Stimulated activated CD4-positive, alpha-beta T cell treated with anti-CD3 and anti-CD28 coated beads, Interleukin-1b, Interleukin-23, amount 100 ng/mL, for 48 hours (primary cell): ENCODE measurements at places on chromosomes 5 and 9.

DNA sequence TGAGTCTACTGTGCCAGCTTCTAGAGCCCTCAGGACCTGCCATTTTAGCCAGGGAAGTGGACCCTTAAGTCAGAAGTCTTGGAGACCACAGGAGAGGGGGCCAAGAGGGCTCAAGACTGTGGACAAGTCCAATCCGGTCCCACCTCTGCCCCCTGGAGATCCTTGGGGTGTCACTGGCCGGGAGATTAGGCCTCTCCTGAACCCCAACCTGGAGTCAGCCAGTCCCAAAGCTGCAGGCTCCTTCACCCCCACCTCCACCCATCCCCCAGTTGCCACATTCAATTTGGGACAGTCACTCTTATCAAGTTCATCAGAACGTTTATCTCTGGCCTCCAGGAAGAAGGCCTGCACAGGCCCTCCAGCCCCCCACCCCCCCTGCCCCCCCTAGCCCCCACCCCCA lies 290 bp downstream of the SLC23A1 start:
- no peak for DNase-seq

- DNase-seq, result no peak
Measured at GRCh38 chr9:108001237-108001636, 511.7 kb upstream of the KLF4 start.

GRCh38 chr9:128881884-128882676 lies at the start of the genes KYAT1 and LRRC8A:
TSS of gene KYAT1 (minus strand) at chr9:128881950. CDS start at chr9:128845405, 36,545 bp downstream.
TSS of gene LRRC8A (plus strand) at chr9:128882133. CDS start at chr9:128907165, 25,032 bp downstream.
- peak; percentile 98 for DNase-seq

DNA sequence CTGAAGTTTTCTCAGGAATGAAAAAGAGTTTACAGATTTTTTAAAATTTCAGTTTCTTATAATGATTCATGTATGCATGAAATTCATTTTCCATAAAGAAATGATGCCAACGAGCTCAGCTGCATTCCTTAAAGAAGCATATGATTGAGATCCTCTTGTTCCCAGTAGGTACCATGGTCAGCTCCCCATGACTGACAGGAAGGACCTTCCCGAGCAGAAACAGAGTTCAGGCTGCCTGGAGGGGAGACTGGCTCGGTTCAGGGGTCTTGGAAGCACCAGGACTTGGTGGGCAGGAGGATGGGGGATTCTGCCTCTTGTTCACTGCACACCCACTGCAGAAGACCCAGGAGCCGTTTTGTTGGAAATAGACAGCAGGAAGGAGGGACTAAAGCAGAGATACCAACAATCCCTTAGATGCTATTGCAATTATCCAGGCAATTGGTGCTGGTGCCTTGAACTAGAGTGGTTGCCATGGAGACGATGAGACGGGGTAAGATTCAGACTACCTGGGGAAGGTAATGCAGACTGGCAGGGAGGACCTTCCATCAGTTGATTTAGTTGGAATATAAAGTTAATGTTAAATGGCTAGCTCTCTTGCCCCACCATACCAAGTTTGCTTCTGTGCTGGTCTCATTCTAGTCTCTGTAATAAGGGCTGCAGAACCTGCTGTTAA lies 447.8 kb downstream of the MTRR start:
- DNase-seq, result no peak

- no peak for DNase-seq
Measured at GRCh38 chr5:15383469-15383868, 116.5 kb upstream of the FBXL7 start.

DNA sequence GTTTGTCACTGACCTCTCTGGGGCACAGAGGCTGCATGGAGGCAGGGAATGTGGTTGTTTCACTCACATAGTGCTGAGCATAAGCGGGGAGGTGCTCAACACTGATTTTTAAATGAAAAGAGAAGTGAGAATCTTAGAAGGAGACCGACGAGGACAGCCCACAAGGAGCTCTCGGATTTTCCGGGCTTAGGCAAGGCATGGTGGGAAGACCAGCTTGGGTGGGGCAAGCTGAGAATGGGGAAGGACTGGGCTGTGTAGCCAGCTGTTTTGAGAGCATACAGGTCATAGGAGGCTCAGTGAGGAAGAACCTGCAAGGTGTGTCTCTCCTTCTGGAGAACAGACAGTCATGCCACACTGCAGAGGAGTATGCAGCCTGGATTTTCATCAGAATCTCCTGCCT lies 86.0 kb upstream of the TNFSF8 start:
- no peak for DNase-seq

DNA sequence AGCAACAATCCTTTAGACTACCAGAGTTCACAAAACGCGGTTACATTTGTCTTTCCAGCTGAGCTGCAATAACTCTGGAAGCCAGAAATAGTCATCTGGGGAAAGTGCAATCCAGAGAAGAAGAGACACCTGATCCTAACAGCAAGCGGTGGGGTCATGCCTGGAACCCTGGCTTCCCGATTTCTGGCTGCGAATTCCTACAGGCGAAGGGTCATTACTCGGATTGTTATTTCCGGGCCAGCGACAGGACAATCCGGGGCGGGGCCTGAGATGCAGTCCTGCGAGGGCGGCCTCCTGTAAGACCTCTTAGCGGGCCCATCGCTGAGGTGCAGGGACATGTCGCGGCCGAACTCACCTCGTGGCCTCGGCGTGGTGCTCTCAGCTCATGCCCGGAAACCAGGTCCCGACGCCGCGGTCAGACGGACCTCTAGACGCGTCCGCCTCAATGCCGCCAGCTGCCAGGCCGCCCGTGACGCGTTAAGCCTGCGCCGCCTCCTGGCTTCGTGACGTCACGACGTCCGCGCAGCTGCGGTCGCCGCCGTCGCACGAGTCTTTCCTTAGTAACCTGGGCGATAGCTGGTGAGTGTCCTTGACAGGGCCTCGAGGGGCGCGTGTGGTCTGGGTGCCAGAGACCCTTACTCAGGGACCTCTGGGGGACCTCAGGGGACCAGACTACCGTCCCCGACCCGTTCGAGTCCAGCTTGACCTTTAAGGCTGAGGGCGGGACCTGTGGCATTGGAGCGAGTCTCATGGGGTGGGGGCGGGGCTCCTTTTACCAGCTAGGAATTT lies at the start of the genes MRRF and RBM18:
MRRF (plus strand) TSS at position 523 of the 789 bp plus-strand sequence. CDS start 6,010 bp downstream, outside the sequence.
RBM18 (minus strand) TSS at position 481 of the 789 bp plus-strand sequence. CDS start 3,348 bp downstream, outside the sequence.
- peak; percentile 91 for DNase-seq

GRCh38 chr5:12662545-12663314 lies 758.5 kb upstream of the CTNND2 start:
- no peak for DNase-seq

- peak; percentile 60 for DNase-seq
Measured at GRCh38 chr5:1011226-1011631, 2.6 kb downstream of the NKD2 start.

DNA sequence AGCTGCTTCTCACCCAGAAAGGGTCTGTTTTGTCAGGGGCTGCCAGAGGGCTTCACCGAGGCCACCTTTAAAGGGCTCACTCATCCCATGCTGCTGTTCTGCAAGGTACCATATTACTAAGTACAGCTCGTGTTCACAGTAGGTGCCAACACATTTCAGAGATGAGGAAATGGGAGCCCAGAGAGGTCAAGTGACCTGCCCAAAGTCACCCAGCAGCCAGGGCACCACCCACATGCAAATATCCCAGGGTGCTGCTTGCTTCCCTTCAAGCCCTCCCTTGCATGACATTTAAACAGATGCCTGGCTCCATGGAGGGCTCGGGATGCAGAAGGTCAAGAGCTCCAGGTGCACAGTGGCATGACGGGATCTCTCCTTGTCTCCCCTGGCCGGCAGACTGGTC lies 123.5 kb upstream of the SARDH start:
- no peak for DNase-seq

DNA sequence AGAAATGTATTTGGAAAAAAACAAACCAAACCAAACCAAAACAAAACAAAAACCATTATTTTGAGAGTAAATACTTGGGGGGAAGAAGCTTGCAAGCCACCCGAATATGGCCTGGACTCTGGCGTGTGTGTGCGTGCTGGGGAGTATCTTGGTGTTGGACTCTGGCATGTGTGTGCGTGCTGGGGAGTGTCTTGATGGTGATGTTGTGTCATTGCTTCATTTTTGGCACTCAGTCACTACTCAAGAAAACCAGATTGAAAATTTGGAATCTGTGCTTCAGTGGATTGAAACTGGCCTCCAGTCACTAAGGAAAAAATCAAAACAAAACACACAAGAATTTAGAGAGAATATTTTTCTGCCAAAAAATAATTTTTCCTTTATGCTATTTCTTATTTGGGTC lies 76.1 kb downstream of the ARRDC3 start:
- DNase-seq, result no peak

DNA sequence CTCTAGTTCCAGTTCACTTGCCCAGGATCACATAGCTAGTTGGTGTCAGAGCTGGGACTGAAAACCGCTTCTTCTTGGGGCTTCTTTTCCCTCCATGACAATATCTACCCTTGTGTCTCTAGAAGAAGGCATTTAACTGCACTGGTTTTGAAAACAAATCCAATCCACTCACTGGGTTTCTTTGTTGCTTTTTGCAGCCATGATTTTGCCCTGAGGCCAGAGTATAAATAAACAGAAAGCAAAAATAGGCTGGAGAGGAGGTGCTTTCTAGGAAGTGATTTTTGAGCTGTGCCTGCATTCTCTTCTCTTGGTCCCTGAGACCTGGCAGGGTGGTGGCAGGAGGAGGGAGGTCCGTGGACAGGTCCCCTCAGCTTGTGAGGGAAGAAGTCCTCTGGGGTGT lies 6.9 kb upstream of the TRIO start:
- no peak for DNase-seq

GRCh38 chr9:91485006-91485405 lies 61.4 kb upstream of the NFIL3 start:
- DNase-seq, result no peak

DNA sequence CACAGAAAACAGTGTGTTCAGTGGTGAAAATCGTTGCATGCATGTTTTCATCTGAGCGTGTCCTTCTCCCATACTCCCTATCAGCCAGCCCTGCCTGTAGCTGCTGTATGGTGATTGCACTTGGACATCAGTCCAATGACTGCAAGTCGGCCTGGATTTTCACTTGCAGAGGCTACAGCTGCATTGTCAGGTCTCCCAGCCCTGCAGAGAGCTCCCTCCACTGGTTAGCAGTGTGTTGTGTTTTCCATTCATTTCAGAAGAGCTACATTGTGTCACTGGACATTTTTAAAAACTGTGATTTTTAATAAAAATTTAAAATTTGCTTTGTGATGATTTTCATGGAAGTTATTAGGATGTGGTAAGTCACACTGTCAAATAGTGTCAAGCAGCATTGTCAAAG lies 96.6 kb downstream of the SYK start:
- no peak for DNase-seq

DNA sequence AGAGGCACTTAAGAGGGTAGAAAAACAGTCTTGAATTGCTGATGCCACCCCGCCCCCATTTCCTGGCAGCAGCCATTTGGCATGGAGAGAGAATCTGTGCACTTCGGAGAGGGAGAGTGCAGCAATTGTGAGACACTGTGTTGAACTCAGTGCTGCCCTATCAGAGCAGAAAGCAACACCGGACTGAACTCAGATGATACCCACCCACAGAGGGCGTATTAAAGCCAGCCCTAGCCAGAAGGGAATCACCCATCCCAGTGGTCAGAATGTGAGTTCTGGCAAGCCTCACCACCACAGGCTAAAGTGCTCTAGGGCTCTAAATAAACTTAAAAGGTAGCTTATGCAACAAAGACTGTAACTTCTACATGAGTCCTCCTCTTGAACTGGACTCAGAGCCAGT lies 88.4 kb upstream of the RGS7BP start:
- no peak for DNase-seq

DNA sequence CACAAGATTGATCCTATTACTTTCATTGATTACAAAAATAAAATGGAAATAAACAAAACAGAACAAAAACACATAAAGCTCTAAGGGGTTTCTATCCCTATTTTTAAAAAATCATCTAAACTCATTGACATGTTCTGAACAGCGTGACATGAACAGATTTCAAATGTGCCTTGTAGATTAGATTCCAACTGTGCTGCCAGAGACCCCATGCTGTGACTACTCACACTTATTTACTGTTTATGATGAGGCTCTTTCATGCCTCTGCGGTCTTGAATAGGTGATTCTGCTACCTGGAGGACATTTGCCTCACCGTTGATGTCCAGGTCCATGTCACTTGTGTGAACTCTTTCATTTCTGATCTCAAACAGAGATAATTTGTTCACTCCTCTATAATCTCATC lies 990.2 kb downstream of the CDH12 start:
- DNase-seq, result no peak

DNA sequence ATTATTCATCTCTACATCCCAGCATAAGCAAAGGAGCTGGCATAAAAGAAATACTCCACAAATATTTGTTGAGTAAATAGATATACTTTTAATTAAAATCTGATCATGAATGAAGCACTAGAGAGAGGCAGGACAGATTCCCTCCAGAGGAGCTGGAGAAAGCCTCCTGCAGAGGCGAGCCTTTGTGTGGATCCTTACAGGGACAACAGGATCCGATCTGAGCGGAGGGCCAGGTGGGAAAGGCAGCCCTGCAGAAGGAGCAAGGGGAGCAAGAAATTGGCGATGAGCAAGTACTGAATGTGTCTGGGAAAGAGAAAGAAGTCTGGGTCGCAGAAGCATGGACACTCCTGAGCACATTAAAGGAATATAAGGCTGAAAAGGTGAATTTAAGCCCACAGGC lies 69.4 kb downstream of the EBF1 start:
- DNase-seq, result no peak
